Inflammatory macrophage treated with lipopolysaccharide for 1 hour (primary cell): ENCODE measurements at places on chromosomes 12 and 14.

DNA sequence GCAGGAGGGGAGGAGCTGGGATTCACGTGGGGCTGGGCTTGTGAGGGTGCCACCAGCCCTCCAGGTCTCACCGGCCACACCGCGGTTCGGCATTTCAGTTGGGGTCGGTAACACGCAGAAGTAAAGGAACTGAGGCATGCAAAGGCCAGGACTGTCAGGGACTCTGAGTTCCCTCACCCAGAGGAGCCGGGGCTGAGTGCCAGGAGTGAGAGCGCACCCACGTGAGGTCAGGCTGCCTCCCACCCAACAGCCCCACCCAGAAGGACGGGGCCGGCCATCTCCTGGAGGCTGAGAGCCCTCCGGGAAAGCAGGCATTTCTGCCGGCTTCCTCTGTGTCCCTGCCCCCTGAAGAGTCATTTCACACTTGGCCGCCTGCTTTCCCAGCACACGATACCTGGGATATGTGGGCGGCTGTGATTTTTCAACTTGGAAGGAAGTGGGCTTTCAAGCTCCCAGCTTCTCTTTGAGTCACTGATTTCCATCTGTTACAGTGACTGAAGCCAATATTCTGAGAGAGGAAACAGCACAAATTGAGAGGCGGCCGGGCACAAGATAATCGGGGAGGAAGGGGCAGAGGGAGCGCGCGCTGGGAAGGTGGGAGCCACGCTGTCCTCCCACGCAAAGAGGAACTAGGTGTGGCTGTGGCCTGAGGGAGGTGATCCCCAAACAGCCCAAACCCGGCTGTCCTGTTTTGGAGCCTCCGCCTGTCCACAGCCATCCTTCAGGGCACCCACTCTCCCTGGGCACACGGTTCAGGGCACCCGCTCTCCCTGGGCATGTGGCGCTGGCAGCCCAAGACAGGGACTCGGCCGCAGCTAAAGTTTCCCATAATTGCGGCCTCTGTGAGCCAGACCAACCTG, 19.0 kb downstream of the GALNT9 start:
- DNase-seq, result no peak

- no peak for DNase-seq
Measured at GRCh38 chr14:88296351-88296750, 26.7 kb downstream of the KCNK10 start.

- peak; percentile 2 for DNase-seq
Measured at GRCh38 chr14:99733540-99734405, 49.7 kb downstream of the CYP46A1 start.

- no peak for DNase-seq
Measured at GRCh38 chr12:12835378-12836146, 22.4 kb downstream of the DDX47 start.

- DNase-seq, result peak; percentile 97
Measured at GRCh38 chr12:124774462-124775167, 89.0 kb downstream of the SCARB1 start.
